ENCODE measurements at places on chromosomes 5 and 9.

DNA sequence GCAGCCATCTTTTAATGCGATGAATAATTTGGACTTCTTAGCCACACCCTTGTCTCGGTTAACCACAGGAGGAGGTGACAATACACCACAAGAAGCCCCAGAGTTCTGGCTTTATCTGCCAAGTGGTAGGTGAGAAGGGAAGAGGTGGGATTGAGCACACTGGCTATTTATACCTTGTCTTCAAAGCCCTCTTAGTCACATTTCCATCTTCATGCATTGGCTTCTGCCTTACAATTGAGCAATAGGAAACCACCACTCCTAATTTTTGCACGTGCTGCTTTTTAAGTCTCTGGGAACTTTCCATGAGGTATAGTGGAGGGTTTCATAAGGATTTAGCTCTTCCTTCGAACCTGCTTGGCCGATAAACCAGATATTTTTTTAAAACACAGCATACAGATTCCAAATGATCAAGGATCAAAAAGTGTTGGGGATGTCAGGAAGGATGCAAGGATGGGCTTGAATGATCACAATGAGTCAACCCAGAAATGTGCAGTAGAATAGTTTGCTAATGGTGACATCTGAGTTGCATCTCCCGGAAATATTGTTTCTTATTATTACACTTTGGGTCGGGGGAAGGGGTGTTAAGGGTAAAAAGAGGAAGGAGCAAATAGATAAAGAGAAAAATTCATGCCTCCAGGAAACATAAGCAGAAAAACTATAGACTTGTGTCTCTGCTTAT, 25.5 kb downstream of the PLAC8L1 start:
- no peak for DNase-seq

DNA sequence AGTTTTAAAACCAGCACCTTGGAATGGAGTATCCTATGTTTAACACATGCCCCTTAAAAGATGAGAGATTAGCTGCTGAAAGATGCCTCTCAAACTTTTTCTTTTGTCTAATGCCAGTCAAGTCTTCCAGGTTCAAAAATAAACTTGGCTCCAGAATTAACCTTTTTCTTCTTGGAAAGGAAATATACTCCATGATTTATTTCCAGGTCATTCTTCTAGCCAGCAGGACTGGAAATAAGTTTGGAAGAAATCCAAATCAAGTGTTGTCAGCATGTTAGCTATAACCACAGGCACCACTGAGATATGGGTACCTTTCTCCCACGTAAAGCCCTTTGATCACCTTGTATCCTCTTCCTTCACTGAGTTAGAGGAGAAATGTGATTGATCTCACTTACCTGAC, 56.1 kb downstream of the NLN start:
- no peak for DNase-seq

DNA sequence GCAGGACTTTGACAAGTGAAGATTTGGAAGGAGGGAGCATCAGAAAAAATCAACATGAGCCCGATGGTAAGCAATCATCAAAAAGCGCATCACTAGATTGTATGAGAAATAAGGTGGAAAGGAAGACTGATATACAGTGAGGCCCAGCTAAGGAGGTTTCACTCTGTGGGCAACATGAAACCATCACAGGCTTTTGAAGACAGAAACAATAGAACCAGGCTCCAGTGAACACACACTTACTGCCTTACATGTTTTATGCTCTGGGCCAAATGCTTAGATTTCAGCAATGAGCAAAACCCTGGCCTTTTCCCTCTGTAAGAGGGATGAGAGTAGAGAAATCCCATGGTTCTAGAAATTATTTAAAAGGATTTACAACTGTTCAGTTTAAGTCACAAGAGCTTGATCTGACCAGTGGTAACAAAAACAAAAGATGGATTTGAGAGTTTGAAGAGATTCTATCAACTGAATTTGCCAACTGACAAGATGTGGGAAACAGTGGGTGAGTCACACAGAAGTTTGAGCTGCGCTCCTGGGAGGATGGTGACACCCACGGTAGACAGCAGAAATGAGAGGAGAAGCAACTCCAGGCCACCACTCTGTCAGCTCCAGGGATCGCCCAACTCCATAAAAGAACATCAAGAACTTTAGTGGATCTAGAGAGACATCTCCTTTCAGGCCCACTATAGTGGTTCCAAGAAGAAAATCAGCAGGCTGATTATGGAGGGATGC, 261.8 kb downstream of the MCTP1 start:
- no peak for DNase-seq

DNA sequence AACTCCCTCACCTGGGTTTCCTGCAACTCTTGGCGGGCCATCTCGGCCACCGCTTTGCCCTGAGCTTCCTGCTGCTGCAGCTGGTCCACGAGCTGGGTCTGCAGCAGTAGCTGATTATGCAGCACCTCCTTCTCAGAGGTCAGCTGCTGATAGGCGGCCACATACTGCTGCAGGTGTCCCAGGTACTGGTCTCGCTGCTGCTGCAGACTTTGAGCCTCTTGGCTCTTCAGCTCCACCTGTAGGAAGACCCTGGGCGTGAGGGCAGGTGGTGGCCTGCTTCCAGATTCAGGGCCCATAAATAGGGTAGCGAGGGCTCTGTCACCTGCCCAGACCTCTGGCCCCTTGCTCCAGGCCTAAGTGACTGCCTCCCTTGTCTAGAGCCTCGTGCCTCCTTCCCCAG, 16.7 kb downstream of the GOLGA2 start:
- no peak for DNase-seq

- no peak for DNase-seq
These were observed 19.0 kb upstream of the PSIP1 start for GRCh38 chr9:15529566-15530324.

DNA sequence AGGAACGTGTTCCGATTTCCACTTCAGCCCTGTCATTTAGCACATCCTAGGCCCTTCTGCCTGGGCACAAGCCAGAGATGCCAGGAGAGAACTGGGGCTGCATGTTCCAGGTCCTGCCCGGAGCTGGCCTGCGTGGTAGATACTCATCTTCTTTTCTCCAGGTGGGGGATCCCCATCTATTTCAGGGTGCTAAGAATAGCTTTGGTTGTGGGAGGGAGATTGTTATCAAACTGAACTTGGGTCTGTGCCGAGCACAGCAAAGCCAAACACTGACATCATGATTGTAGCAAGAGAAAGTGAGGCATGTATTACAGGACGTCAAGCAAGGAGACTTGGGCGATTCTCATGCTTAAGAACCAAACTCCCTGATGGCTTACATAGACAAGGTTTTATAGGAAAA, 18.2 kb downstream of the C9orf153 start:
- DNase-seq = no peak

GRCh38 chr9:137045294-137046087, 486 bp downstream of the NPDC1 start:
- no peak for DNase-seq

GRCh38 chr9:10050016-10050415, 562.8 kb downstream of the PTPRD start:
- no peak for DNase-seq
